ENCODE measurements at places on chromosomes 4 and X. TPM values are rescaled to one million over a fixed set of nuclear protein-coding genes. Genes with fewer than 3 reads are reported as not detected.

GRCh38 chrX:136467303-136467702 is 20.4 kb upstream of the BRS3 start:
- no peak for DNase-seq

DNA sequence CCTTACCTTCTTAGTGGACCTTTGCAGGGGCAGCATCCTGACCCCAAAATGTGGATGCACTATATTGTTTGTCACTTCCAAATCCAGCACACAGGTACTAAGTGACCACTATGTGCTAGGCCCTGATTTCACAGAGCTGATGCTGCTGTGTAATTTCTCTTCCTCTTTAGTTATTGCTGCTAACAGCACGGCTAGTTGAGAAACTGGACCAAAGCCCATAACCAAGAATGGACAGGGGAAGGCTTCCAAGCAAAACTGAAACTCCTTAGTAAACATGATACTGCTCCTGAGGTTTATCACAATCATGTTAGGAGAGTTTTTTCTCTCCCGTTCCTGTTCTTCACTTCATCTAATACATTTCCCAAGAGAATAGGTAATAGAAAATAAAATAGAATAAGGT is 172.9 kb upstream of the TTC29 start:
- no peak for DNase-seq

- no peak for DNase-seq
Measured at GRCh38 chr4:105120626-105121025, 26.1 kb upstream of the TET2 start.

Gene CACNA1F
- not detected for total RNA-seq

Gene RHOXF1
- not detected for total RNA-seq
